ENCODE measurements at places on chromosomes 7 and 10.

GRCh38 chr10:70589762-70590654, 12.5 kb downstream of the PRF1 start:
- DNase-seq, result no peak

GRCh38 chr10:119444866-119445265, 97.7 kb downstream of the RGS10 start:
- no peak for DNase-seq

DNA sequence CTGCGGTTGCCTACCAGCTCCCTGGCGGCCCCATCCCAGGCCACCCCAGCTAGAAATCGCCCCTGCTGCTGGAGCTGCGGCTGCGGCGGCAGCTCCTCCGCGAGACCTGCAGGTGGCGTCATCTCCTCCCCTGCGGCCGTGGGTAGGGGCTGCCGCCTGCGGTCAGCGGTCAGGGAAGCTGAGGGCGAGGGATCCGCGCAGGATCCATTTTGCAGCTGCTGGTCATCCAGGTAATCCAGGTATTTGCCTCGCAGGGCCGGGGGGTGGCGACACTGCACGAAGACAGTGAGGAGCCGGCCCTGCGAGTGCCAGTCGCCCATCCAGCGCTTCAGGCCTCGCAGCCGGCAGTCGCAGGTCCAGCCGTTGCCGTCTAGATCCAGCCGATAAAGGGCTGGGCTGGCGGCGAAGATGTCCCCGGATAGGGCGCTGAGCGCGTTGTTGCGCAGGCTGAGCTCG, 1.5 kb downstream of the TRIL start:
- no peak for DNase-seq

GRCh38 chr10:58781873-58782488, 269.3 kb downstream of the BICC1 start:
- no peak for DNase-seq

DNA sequence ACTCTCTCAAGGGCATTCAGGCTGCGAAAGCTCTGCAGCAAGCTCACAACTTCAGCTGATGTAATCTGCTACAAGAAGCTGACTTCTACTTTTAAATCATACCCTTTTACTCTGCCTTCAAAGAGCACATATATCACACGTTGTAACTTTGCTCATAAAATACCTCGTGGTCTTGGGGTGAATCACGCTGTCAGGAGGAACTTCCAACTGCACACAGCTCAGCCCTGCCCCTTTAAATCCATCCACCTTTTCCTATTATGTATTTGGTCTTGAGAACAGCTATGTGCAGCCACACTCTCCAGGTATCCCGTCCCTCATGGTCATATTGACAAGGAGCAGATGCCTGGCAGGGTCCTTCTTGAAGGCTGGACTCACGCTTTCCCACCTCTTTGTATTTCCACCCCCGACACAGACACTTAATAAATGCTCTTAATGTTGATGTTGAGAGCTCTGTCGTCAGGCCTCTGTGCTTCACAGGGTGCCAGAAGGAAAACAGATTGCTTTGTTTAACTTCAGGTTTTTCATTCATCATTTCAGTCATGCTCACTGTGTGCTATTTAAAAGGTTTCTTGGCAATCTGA, 47.6 kb downstream of the ICA1 start:
- no peak for DNase-seq

DNA sequence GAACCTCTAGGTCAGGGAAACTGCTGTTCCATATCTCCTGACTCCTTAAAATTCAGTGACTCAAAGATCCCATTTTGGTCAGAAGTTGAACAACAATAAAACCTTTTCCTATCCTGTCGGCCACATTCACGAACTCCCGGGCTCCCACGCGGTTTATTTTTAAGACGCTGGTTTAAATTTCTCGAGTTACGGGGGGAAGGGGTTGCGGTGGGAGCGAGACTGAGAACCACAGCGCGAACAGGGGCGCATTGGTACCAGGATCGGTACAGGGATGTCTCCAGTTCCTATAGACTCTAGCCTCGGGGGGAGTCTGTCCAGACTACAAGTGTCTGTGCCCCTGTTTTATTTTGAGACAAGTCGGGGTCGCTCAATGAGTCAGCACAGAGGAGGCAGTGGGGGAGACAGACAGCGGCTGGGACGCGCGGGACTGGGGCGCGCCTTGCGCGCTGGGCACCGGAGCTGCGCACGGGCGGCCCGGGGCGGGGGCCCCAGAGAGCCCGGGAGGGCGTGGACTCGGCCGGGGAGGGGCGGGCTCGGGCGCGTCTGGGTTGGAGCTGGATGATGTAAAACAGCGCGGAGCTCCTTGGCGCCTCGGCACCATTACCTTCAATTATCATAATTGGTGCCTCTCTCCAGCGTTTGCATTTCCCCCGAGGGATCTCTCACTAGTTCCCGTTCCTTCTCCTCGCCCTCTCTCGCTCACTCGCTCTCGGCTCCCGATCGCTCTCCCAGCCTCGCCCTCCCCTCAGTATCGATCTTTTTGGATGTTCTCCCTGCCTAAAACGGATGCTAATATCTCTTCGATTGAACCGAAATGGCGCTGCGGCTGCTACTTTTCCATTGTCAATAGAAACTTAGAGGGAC, 8.7 kb upstream of the BAMBI start:
- DNase-seq, result peak; percentile 57

- DNase-seq, result no peak
These were observed 3.8 kb downstream of the VPS41 start for GRCh38 chr7:38905056-38905759.

GRCh38 chr7:5452937-5453540, 29.4 kb upstream of the TNRC18 start:
- no peak for DNase-seq

DNA sequence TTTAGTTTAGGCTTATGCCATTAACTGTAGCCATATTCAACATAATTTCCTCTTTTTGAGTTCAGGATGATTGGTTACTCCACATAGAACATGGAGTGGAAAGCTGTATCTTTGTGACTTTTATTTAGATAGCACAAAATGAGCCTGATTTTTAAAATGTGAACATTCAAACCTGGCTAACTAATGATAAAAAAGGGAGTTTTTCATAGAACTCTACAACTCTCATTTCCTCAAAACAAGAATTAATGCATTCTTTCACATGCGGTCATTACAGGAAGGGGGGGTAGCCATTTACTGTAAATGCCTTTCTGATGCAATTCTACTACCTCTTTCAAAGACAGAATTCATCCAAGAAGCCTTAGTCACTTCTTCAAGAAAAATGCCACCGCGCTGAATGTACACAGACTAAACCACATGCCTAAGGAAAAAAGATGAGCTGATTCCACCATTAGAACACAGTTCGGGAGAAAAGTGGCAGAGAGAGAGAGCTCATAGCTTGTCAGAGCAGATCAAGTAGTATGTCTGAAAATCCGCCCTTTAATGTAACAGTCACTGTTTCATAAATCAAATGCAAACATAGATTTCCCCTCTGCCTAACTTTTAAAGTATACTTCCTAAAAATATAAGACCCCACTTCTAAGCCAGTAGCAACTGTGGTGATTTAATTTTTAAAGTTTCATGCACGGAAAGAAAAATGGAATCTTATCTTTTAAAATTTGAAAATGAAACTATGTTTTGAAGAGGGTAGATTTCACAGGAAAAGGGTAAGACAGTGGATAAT, 226.4 kb upstream of the KLF14 start:
- DNase-seq, result no peak

GRCh38 chr7:1050254-1050906, 6.0 kb downstream of the GPR146 start:
- no peak for DNase-seq

DNA sequence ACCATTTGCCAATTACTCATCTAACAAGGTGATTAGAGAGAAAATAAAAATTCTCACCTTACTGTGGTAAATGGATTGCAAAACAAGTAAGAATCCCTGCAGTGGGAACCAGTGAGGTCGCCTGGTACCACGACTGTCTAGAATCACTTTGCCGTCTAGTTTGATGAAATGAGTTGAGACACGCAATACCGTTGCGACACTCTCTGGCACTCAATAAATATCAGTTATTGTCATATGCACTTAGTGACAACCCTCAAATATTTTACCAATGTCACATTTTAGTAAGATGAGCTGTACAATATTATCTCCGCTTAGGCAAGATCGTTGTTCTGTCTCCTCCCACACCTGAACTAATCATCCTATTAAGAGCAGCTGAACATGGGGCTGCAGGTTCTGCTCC, 114.4 kb upstream of the ADARB2 start:
- no peak for DNase-seq

GRCh38 chr7:41731493-41732435, 28.9 kb upstream of the INHBA start:
- DNase-seq, result no peak

GRCh38 chr7:43535810-43536585, 46.9 kb upstream of the STK17A start:
- DNase-seq, result no peak
